Activated naive CD4-positive, alpha-beta T cell treated with anti-CD3 and anti-CD28 coated beads for 36 hours (primary cell): ENCODE measurements at places on chromosomes 13 and 19.

GRCh38 chr13:96191367-96191766 is 101.5 kb downstream of the HS6ST3 start:
- no peak for DNase-seq

DNA sequence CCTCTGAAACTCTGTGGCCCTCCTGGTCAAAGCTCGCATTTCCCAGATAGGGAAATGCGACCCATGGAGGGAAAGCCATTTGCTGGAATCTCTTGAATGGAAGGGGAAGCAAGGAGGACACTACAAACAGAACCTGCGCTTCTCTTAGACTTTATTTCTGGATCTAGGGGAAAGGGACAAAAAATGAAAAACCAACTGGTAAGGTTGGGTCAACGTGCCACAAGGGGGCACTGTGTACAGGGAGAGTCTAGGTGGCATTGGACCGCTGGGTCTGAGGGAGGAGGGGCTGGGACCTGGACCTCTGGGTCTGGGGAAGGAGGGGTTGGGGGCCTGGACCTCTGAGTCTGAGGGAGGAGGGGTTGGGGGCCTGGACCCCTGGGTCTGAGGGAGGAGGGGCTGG is 5.0 kb downstream of the KLK4 start:
- DNase-seq, result peak; percentile 65

GRCh38 chr19:15534957-15535864 is 26.9 kb downstream of the CYP4F22 start:
- DNase-seq, result peak; percentile 35

DNA sequence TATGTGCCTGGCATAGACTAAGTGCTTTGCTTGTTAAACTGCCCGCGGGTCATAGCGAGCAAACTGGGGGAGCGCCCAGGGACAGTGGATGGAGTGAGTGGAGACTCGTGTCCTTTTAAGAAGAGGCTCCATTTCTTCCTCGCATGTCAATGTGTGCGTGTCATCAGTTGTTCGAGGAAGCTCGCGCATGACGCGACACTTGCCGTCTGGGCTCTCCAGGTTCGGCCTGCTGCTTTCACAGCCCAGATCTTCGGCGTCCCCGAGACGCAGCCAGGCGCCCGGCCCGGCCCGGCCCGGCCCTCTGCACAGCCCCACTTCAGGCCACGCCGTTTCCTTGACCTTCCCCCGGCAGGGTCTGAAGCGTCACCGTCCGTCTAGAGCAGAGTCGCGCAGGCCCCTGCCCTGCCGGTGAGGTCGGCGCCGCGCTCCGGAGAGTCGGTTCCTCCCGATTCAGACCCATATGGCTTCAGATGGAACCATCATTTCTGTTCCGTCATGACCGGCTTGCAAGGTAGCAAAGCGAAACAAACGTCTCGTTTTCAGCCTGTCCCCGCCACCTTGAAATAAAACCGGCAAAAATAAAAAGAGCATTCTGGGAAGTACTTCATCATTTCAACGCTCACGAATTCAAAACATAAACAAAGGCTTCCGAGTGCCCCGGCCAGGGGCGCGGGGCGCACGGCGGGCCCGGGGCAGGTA is 599 bp upstream of the ARHGEF7 start:
- DNase-seq, result peak; percentile 41

DNA sequence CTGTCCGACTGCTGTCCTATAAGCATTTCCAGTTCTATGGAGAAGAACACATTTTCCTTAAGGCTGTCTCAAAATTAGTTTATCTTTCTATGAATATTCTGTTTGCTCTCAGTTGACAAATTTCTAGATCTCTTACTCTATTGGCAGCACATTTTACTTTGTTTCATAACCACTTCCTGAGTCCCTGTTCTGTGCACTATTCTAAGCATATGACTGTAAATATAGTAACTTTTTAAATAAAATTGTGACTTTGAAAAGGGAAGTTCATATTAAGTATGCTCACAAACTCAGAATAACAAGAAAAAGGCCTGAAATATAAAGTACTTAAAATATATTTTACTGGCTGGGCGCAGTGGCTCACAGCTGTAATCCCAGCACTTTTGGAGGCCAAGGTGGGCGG is 56.5 kb upstream of the HTR2A start:
- DNase-seq, result no peak

GRCh38 chr13:33087091-33087490 is 70.9 kb downstream of the KL start:
- DNase-seq, result no peak

DNA sequence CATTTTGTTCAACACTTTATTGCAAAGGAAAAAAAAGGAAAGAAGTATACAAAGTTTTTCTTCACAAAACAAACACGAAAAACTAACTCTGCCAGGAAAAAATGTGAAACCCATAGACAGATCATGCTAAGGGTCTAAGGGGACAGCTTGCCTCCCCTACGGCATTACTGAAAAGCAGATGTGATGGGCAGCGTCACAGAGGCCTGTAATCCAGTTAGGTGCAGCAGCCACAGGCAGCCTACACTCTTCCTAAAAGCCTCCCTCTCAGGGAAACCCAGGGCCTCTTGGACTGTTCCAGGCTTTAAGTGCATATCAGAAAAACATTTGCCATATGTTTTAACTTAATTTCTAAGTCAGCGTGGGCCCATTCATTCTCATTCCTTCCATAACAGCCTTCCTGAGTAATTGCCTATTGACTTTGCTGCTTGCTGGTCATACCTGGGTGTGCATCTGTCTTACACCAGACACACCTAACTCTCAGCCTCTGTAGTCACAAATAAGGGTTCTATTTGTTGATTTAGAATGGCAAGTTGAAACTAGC is 135.7 kb upstream of the SERP2 start:
- no peak for DNase-seq

DNA sequence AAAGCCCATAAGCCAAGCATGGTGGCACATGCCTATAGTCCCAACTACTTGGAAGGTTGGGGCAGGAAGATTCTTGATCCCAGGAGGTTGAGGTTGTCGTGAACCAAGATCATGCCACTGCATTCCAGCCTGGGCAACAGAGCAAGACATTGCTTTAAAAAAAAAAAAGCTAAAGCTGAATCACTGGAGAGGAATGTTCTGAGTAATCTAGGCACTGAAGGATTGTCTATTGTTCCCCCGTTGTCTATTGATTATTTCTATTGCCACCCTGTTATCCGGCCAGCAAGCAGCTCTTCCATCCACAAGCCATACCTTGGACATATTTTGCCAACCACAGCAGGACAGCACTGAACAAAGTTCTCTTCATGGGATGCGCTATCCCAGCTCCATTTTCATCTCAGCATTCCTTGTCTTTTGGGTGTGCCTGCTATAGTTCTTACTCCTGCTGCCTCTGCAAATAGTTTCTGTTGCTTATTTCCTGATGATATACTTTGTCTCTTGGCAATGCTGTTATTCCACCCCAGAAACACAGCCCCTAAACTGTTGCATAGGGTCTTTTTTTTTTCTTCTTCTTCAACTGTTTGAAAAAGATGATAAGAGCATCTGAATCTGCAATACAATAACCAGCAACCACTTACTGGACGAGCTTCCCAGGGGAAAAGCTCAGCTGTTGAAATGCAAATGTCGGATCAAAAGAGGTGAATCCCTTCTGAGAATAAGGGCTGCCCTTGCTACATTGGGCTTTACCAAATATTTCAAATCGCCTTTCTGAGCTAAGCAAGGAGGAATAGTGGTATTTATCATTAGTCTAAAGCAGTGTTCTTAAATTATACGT is 22.2 kb upstream of the SIAH3 start:
- DNase-seq, result no peak

DNA sequence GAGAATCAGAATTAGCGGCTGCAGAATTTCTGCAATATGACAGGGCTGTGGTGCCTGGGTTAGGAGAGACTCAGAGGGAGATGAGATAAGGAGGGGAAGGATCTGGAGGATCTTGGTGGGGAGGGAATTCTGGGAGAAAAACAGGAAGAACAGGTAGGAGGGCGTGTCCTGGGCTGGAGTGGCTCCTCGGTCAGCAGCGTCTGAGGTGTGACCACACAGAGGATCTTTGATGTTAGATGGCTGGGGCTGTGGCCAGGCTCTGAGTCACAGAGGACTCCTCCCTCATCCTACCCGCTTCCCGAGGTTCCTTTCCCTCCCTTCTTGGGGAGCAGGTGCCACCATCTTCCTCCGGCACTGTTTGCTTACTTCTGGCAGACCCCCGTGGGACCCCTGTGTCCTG is 6.4 kb upstream of the KLK6 start:
- no peak for DNase-seq

- peak; percentile 74 for DNase-seq
These were observed 23.5 kb downstream of the CEACAM16 start for GRCh38 chr19:44722131-44723121.

GRCh38 chr19:290372-291005 is 714 bp downstream of the PLPP2 start:
- DNase-seq, result peak; percentile 26

GRCh38 chr19:17972230-17972629 is 5.3 kb downstream of the KCNN1 start:
- no peak for DNase-seq

DNA sequence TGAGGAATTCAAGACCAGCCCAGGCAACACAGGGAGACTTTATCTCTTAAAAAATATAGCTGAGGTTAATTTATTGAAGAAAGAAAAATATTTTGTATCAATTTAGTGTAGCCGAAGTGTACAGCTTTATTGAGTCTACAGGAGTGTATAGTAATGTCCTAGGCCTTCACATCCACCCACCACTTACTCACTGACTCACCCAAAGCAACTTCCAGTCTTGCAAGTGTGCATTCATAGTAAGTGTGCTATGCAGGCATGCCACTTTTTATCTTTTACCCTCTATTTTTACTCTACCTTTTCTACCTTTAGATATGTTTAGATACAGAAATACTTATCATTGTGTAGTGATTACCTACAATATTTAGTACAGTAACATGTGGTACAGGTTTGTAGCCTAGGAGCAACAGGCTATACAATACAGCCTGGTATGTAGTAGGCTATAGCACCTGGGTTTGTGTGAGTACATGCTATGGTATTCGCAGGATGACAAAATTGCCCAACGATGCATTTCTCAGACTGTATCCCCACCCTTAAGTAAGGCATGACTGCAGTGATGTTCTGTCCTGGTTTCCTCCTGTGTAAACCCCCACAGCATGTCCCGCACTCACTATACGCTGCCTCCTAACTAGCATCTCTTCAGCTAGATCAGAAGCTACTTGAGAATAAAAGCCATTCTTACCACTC is 15.3 kb upstream of the ATP12A start:
- DNase-seq, result no peak

DNA sequence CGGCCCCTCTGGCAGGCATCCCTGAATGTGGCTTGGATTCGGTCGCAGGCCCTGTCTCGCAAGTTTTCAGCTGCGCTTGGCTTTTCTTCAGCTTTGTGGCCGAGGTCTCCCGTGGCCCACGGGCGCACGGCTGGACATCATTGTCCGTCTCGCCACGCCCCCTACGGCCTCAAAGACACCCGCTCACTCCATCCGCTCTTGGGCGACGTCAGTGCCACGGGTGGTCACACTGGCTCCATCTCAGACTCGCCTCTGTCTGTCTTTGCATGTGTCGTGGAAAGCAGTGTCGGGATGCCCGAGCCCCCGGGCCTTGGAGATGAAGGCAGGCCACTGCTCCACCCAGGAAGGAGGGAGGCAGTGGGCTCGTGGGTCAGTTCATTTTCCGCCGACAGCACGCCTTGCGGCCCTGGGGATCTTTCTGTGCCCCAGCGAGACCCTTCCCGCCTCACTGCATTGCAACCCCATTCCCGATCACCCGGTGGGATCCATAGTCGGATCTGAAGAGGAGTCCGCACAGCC is 51.0 kb downstream of the ZNF146 start:
- DNase-seq, result no peak

GRCh38 chr19:19278315-19278714 is 5.2 kb upstream of the TM6SF2 start:
- no peak for DNase-seq

- no peak for DNase-seq
These were observed 83.5 kb downstream of the CHST8 start for GRCh38 chr19:33705090-33705847.

DNA sequence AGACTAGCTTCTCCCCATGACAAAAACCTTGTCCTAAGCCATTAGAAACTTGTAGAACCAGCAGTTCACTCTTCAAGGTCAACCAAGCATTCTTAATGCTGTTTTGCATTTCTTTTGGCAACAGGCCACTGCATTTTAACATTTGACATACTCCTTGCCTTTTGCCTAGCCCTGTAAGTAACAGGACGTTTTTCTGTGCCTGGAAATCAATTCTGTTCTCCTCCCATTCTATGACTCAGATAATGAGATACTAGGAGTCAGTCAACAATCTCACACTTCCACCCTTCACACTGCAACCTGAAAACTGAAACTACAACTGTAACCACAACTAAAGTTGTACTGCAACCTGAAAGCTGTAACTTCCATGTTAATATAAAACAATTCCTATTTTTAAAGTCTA is 268.7 kb downstream of the MZT1 start:
- no peak for DNase-seq

DNA sequence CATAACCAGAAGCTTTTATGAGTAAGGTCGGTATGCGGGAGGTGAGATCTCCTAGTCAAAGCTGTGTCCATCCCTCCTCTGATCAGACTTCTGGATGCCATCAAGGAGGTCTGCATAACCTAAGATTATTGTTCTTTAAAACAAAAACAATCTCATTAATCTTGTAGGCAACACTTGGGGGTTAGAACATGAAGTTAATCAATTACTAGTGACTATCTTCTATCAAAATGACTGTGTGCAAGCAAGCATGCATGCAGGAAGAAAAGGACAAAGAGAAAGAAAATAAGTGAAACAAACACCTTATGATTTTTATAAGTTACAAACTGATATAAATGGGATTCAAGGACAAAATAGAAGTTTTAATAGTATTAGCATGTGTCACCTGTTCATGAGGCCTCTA is 2435.9 kb upstream of the PCDH20 start:
- DNase-seq, result no peak

DNA sequence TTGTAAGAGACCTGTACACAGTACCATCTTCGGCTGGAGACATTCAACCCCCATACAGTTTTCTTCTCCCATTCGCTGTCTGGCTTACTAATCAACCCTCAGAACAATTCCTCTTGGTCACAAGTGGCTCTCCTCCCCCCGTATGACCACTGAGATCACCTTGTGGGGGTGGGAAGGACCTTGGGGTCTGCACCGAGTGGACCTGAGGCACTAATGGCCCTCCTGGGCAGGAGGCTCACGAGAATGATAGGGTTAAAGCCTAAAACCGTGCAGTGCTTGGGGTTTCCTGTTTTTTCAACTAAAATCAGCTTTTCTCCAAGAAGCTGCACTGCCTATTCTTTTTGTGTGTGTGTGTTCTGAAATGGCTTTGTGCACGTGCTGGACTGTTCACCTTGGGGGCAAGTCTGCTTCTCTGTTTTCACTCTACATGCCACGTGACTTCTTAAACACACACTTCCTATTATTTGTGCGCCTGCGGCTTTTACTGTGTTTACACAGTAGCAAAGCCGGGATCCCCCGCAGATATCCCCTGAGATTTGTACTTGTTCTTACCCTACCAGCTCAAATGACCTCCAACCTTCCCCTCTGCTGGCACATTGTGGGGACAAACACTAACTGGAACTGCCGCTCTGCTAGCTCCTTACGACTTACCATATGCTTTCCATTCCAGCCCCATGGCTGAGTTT is 12.3 kb downstream of the RBM26 start:
- DNase-seq, result peak; percentile 45
